ENCODE measurements at places on chromosomes 12 and 14. TPM values are rescaled to one million over a fixed set of nuclear protein-coding genes. Genes with fewer than 3 reads are reported as not detected.

DNA sequence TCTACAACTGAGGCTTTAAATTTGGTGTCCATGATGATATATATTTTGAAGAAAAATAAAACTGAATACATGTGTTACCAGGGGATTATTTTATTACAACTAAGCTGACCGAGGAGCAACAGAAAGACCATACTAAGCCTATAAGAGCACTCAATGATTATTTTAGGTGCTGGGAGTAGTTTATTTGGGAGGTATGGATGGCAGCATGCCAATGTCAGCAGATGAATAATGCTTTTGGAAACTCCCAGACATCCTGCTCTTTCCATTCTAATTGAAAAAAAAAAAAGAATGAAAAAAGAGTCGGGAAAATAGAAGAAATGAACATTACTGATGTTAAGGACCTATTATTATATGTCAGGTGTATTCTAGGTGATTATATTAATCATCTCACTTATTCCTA, 441.2 kb downstream of the BTG1 start:
- peak; percentile 72 for DNase-seq

- no peak for DNase-seq
Measured at GRCh38 chr12:6866920-6867412, 365 bp upstream of the TPI1 start.

- DNase-seq: no peak
Measured at GRCh38 chr12:69438539-69438938, 31.6 kb upstream of the FRS2 start.

GRCh38 chr14:30240018-30240417, 312.4 kb upstream of the PRKD1 start:
- no peak for DNase-seq

DNA sequence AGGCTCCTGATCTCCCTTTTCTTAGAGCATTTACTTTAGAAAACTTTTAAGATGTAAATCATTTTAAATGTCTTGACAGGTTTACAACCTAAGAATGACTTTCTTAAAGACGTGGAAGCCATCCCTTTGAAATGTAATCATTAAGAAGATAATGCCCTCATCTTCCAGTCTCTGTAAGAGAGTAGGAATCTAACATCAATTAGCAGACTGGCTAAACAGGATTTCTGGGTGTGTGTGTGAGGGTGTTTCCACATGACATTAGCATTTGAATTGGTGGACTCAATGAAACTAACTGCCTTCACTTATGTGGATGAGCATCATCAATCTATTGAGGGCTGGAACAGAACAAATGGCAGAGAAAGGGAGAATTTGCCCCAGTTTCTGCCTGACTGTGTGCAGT, 329.5 kb downstream of the RPL10L start:
- no peak for DNase-seq

DNA sequence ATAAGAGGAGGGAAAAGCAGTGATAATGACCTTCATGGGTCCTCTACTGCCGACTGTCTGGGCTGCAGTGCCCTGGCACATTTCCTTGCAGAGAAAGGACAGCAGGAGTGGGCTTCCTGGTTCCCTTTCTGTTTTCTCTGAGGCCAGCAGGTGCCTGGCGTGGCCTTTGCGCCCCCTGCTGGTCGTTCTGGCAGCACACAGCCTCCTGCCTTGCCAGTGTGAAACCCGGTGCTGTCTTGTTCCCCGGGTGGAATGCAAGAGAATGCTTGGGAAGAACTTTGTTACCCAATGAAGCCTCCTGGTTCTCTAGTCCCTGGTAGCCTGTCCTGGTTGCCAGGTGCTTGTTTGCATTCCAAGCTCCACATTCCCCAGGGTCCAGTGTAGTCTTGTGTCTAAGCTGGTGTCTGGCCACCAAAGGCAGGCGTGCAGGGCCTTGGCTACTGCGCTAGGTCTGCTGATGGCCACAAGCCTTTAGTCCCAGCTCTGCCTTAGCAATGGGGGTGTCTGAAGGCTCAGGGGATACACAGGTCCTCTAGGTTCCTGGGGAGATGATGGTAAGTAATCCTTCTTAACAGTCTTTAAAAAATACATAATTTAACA, 1392.4 kb upstream of the TMEM132C start:
- peak; percentile 74 for DNase-seq

DNA sequence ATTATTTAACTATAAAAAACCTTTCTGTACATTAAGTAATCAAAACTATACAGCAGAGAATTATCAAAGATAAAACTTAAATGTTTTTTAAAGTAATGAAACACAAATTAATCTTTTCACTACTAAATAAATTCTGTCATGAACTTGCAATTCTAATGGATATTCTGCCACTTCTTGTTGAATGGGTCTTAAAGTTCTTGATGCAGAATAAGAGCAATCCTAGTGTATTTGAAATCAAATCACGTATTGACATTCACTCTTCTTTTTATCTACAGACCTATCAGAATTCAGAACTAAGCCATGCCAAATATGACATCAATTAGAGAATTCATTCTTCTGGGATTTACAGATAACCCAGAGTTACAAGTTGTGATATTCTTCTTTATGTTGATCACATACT, at the start of gene OR6C65:
TSS of gene OR6C65 (plus strand) at position 301 of the 400 bp plus-strand sequence. CDS start at position 301, 0 bp downstream.
- no peak for DNase-seq

DNA sequence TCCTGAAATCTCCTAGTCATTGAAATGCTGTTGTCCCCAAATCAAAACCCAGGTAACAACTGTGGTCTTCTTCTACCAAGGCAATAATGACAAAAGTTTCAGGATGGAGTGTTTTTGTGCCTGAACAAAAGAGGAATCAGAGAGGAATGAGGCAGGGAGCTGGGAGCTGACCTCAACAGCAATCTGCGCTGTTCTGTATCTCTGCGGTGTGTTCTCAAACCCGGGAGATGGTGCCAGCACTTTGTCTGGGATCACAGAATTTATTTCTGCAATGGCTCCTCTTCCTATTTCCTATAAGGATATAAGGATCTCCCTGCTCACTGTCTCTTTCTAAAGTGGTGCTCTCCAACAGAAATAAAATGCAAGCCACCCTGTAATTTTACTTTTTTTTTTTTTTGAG, 449 bp upstream of the GLT8D2 start:
- DNase-seq: no peak

DNA sequence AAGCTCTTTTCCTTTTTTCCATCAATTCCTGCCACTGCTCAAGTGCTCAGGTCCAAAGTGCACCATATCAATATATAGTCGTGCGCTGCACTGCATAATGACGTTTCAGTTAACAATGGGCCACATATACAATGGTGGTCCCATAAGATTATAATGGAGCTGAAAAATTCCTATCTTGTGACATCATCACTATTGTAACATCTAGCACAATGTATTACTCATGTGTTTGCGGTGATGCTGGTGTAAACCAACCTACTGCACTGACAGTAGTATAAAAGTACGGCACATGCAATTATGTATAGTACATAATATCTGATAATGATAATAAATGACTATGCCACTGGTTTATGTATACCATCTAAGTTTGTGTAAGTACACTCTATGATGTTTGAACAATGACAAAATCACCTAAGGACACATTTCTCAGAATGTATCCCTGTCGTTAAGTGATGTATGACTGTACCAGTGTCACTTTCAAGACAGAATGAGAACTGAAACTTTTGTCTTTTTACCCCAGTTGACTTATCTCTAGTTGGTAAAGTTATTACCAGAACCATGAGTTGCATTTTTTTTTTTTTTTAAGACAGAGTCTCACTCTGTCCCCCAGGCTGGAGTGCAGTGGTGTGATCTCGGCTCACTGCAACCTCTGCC, 53.7 kb upstream of the INSM2 start:
- DNase-seq: peak; percentile 45

DNA sequence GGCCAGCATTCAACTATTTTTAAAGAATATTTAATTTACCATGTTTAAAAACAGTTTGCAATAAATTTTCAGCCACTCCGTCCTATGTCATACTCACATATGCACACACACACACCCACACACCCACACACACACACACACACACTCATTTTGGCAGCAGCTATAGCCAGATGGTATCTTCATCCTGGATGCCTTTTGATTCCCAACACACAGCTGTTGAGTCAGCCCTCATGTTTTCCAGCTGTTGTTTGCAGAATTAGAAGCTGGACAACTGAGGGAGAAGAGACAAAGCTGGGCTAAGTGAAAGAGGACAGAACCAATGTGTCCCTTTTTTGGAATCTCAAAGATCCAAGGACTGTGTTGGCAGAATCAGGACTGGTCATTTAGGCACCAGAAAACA, 80.0 kb upstream of the EGLN3 start:
- peak; percentile 20 for DNase-seq

DNA sequence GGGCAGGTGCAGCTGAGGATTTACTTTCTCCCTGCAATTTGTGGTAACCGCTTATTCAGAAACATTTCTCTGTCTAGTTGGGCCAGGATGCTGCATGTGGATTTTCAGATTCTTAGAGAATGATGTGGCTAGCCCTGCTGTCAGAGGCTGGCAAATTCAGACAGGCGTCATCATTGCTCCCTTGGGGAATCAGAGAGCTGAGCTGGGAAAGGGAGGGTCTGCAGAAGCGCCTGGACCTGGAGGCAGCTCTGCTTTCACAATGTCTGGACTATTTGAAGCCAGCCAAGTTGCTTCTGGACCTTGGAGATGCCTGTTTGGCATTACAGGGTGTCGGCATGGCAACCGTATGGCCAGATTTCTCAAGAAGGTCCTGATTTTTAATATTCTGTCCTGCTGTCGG, 3.4 kb downstream of the GALNT16 start:
- DNase-seq: peak; percentile 95

- DNase-seq: no peak
Measured at GRCh38 chr12:29795715-29796114, 12.0 kb upstream of the TMTC1 start.

GRCh38 chr14:103317251-103317650, 16.8 kb upstream of the EIF5 start:
- DNase-seq: no peak

- no peak for DNase-seq
Measured at GRCh38 chr12:117489671-117490070, 128.2 kb upstream of the NOS1 start.

DNA sequence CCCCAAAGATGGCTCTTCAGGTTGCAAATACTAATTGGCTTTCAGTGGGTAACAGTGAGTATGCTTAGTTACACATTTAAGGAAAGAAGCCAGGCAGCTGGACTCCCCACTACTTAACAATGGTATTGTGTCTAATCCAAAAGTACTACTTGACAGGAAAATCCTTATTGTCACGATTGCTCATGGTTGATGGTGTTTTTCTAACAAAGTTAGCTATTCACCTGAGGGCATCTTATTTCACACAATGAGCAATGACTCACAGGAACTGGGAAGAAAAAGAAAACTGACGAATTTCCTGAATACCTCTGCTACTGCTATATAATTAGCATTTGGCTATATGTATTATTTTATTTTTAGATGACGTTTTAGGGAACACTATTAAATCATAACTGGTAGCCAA, 33.4 kb upstream of the ALG10 start:
- DNase-seq: no peak

GRCh38 chr12:57939291-57939690, 2.1 kb upstream of the ATP23 start:
- no peak for DNase-seq

GRCh38 chr14:53147208-53147607, 5.9 kb downstream of the DDHD1 start:
- DNase-seq: no peak

The CCDC177 gene
- total RNA-seq: not detected

The APOF gene
- total RNA-seq: 0.40 TPM

The NFATC4 gene
- total RNA-seq: 28.8 TPM

The MYBPC1 gene
- total RNA-seq: not detected

The TAS2R43 gene
- 1.6 TPM for total RNA-seq

The GDF3 gene
- total RNA-seq: not detected

Measured in Daoy (cell line).